ENCODE measurements at places on chromosomes 13 and 19.

GRCh38 chr13:40113643-40114304 lies 458.3 kb downstream of the COG6 start:
- no peak for DNase-seq

GRCh38 chr13:110346661-110347067 lies 39.6 kb downstream of the COL4A2 start:
- peak; percentile 63 for DNase-seq

- no peak for DNase-seq
Measured at GRCh38 chr13:94917824-94918223, 205.5 kb upstream of the SOX21 start.

DNA sequence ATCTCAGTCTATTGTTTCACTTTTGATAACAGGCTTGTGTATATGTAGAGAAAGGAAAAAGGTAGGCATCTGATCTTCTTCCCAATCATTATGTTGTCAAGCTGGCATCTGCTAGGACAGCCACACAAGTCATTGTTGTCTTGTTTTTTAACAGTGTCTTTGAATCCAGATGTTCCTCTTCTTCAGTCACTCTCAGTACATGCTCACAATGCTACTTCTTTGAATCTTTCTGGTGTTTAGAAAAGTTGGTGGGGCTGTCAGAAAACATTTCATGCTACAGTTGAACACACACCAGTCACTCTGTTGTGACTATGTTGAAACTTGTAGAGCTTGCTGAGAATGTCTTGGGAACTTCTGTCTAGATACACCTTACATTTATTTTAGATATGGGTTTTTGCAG lies 1231.4 kb upstream of the MIR17HG start:
- DNase-seq: no peak
